T-cell (primary cell): ENCODE measurements at places on chromosomes 1 and 21.

- no peaks in the 10 kb centered on the region for H3K27me3 ChIP-seq
- no peak overlapping the region for H3K4me3 ChIP-seq
- peaks cover 5% of the 10 kb centered on the region for H3K4me1 ChIP-seq
- DNase-seq = no peak
- no peaks in the 10 kb centered on the region for H3K36me3 ChIP-seq
Observed at GRCh38 chr1:221823561-221823960, 81.7 kb upstream of the DUSP10 start.

GRCh38 chr1:222912730-222913129, 97.9 kb downstream of the DISP1 start:
- DNase-seq = no peak
- H3K36me3 ChIP-seq = no peaks in the 10 kb centered on the region
- H3K27me3 ChIP-seq = no peaks in the 10 kb centered on the region
- H3K4me3 ChIP-seq = no peak overlapping the region
- no peaks in the 10 kb centered on the region for H3K4me1 ChIP-seq

DNA sequence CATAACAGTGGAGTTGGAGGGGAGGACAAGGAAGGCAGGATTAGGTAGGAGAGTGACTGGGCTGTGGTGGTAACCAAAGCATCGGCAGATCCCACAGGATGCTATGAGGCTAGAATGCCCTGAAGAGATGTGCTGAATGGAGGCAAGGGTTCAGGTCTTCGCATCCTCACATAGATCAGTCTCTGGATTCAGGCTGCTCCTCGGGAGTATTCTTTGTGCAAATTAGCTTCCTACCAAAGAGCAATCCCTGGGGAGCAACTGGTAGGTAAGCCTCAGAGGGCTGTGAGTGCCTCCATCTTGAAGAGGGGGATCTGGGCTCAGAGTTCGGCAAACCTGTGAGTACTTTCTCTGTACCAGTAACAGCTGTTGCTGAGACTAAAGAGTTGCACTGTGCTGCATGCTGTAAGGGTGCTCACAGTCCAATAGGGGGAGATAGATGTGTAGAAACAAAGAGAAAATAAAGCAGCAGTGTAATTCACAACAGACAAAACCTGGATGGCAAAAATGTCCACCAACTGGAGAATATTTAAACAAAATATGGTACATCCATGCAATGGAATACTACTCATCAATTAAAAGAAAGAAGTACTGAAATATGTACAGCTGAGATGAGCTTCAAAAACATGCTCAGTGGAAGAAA, 322.4 kb upstream of the DEPDC1 start:
- no peak overlapping the region for H3K27ac ChIP-seq
- H3K4me3 ChIP-seq = no peak overlapping the region
- H3K27me3 ChIP-seq = no peaks in the 10 kb centered on the region

DNA sequence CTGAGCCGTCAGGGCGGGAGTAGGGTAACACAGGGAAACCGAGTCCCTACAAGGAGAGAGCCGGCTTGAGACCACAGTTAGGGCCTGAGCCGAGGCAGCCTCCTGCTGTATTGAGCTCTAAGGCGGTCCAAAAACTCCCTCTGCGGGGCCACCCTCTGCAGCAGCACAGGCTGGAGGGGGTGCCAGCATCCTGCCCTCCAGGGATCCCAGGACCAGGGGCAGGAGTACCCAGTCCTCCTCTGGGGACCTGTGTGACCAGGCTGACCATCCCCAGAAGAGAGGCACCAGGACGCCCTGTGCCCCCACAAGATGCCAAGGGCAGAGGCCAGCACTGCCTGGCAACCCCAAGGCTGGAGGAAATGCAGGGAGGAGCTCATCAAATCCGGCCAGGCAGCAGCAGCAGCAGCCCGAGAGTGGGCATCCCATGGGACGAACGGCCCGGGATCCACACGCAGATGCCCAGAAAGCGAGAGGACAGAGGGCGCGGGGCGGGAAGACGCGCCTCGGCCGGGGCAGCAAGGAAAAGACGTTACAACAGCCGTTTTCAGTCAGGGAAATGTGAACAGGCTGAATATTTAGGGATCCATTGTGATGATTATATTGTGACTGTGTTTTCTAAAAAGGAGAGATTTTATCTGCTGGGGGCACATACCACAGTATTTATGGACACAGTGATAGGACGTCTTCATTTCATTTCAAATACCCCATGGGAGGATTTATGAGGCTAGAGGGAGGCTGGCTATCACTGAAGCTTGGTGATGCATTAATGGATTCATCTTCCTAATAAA, 57.1 kb upstream of the COL18A1 start:
- DNase-seq = no peak
- peaks cover 40% of the 10 kb centered on the region for H3K27me3 ChIP-seq
- no peak overlapping the region for H3K4me3 ChIP-seq
- no peaks in the 10 kb centered on the region for H3K4me1 ChIP-seq
- no peaks in the 10 kb centered on the region for H3K36me3 ChIP-seq
- H3K27ac ChIP-seq = no peak overlapping the region

- no peak overlapping the region for H3K4me3 ChIP-seq
- no peak overlapping the region for H3K27ac ChIP-seq
- no peaks in the 10 kb centered on the region for H3K27me3 ChIP-seq
- H3K4me1 ChIP-seq = no peaks in the 10 kb centered on the region
- H3K36me3 ChIP-seq = no peaks in the 10 kb centered on the region
Observed at GRCh38 chr1:30166174-30166573, 557.2 kb downstream of the MATN1 start.

DNA sequence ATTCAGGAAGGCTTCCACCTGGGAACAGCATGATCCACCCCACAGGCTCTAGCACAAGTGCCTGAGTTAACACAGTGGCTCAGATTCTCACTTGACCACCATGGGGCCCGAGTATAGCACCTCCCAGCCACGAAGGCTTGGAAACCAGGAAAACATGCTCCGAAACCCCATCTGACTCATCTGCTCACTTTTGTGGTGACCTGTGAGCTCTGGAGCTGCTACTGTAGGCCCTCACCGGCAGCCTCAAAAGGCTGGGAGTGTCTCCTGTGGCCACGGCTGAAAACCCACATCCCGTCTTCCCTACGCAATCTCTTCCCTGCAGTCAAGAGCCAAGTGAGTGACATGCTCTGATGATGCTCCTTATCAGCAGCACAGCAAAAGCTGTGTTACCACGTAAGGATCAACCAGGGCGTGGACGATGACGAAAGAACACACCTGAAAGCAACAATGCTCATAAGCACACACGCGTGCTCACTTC, 81.4 kb downstream of the TGFBR3 start:
- H3K27me3 ChIP-seq = no peaks in the 10 kb centered on the region
- no peak overlapping the region for H3K4me3 ChIP-seq
- DNase-seq = peak; percentile 88

GRCh38 chr1:101086783-101087182, 61.2 kb upstream of the DPH5 start:
- H3K27me3 ChIP-seq = no peaks in the 10 kb centered on the region
- no peak overlapping the region for H3K4me3 ChIP-seq
- no peaks in the 10 kb centered on the region for H3K36me3 ChIP-seq
- H3K27ac ChIP-seq = no peak overlapping the region
